ENCODE measurements at places on chromosomes 12 and 14. TPM values are rescaled to one million over a fixed set of nuclear protein-coding genes. Genes with fewer than 3 reads are reported as not detected.

- DNase-seq, result no peak
These were observed 57.3 kb downstream of the DAD1 start for GRCh38 chr14:22531451-22532344.

Gene KICS2
- 3.8 TPM for total RNA-seq

- no peak for DNase-seq
These were observed 20.5 kb upstream of the DUSP6 start for GRCh38 chr12:89372584-89373370.

Gene CEP83
- 8.6 TPM for total RNA-seq

DNA sequence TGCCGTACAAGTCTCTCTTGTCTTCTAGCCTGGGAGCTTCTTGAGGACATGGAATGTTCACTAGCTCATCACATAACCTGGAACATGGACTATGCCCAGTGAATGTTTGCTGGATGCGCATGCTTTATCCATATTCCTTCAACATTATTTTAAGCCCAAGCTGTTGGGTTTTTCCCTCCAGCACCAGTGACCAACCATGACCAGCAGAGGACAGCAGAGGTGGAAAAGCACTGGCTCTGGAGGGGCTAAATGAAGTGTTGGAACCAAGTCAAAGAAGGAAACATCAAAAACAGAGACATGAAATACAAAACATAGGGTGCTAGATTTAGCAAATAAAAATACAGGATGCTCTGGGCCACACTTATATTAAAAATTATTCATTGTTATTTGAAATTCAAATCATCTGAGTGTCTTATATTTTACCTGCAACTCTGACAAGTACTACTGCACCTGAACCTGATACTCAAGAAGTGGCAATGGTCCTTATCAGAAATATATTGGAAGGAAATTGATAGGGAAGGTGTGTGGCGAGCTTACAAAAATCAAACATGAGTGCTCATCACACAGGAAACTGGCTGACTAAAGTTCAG, 23.1 kb upstream of the HELB start:
- no peak for DNase-seq

Gene KLHL33
- total RNA-seq, result 0.62 TPM

Gene POLR3B
- 7.3 TPM for total RNA-seq

GRCh38 chr12:67222302-67222701, 46.9 kb upstream of the CAND1 start:
- no peak for DNase-seq

DNA sequence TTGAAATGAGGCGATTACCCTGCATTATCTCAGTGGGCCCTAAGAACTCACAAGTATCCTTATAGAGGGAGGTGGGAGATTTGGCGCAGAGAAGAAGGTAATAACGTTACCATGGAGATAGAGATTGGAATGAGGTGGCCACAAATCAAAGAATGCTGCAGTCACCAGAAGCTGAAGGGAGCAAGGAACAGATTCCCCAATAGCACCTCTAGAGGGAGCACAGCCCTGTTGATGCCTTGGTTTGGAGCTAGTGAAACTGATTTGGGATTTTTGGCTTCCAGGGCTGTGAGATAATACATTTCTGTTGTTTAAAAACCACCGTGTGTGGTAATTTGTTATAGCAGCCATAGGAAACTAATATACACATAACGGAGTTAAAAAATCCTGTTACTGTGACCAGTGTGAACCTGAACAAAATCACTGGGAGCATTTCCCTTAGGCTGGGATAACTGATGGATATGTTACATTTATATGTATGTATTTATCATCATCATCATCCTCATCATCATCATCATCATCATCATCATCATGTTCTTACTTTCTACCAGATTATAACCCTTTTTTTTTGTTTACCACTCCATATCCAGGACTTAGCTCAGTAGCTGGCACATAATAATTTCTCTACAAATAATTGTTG, 100.3 kb downstream of the LIN7A start:
- DNase-seq, result no peak

Gene MIP
- not detected for total RNA-seq

DNA sequence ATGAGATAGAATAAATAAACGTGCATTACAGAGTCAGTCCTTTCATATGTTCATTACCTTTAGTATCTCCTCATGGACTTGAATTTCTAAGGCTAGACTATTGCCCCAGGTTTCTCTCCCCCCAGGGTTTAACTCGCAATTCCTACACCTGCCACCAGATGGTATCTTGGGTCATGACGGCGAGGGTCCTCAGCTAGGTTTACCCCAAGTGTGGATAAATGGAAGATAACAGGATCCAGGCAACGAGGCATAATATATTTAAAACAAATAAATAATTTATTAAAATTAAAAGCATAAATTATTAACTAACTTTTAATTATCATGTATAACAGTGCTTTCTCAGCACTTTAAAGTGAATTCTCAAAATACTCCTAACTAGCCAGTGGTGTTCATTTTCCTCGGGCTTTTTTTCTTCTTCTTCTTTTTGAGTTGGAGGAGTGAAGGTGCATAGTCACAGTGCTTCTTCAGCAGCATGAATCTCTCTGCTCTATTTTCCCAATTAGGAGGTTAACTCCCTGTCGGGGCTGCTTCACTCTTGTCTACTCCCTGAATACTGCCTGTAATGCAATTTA, 243.5 kb upstream of the CAND1 start:
- no peak for DNase-seq

DNA sequence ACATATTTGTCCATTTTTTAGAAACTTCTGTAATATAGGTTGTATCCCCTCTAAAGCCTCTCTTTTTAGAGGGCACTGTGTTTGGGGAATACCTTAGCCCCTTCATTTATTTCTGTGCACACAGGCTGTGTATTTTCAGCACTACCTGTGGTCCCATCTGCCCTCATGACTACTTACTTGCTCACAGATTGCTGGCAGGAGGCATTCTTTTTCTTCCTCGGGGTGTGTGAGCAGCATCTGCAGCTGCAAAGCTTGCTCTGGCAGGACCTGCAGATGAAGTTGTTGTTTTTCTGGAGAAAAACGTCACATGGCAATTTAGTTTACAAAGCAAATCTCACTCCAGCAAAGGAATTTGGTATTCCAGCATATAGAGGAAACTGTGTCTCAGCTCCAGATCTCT, 24.3 kb downstream of the ANG start:
- DNase-seq, result no peak

- DNase-seq, result no peak
These were observed 76.9 kb upstream of the REP15 start for GRCh38 chr12:27619308-27619707.

GRCh38 chr12:114694436-114695304, 10.7 kb upstream of the TBX3 start:
- DNase-seq, result no peak

DNA sequence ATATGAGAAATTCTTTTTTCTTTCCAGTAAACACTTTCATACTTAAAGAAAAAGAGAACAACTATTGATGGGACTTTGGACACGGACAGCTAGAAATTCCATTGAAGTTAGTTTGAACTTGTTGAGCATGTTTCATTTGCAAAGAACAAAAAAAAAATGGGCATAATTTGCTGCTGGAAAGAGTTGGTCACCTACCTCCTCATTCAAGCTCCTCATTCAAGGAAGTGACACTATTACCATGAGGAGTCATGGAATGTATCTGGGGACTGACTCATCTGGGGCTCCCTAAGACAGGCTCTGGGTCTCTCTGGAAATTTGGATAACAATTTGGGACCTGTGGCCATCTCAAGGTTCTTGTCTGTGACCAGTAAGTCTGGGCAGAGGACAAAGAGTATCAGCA, 50.4 kb downstream of the KICS2 start:
- no peak for DNase-seq

GRCh38 chr12:115749071-115749841, 528.2 kb downstream of the MED13L start:
- DNase-seq, result no peak

All from Right ventricle myocardium inferior (tissue), 1 donor.